ENCODE measurements at places on chromosomes 2 and 18.

- no peak for DNase-seq
Measured at GRCh38 chr2:179331061-179331460, 66.4 kb upstream of the SESTD1 start.

DNA sequence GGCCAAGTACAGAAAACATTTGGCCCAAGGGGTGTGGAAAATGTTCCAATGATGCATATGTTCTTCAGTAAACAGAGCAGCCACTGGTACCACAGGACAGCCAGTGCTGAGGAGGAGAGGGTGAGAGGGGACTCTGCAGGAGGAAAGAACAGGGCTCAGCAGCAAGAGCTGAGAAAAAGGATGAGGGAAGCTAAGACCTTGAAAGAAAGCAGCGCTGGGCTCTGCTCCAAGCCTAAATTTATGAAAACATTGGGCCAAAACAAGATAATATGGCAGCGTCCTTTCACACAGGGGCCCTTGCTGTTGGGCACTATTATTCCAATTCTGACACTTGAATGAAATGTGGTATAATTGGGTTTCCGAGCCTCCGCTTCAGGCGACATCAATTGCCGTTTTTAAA is 939.0 kb upstream of the FANCL start:
- DNase-seq, result no peak

DNA sequence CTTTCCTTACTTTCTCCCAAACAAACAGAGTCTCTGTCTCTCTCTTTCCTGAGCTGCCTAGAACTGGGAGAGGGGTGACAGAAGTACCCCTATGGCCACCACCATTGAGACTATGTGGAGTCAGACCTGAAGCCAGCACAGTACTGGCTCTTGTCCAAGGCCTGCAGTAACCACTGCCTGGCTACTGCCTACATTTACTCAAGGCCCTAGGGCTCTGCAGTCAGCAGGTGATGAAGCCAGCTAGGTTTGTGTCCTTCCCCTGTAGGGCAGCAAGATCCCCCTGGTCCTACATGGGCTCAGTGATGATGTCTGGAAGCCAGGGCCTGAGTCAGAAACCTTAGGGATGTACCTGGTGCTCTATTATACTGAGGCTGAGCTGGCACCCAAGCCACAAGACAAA is 12.2 kb downstream of the MYO3B start:
- no peak for DNase-seq

GRCh38 chr2:113894156-113894743 is 4.4 kb downstream of the ACTR3 start:
- no peak for DNase-seq

DNA sequence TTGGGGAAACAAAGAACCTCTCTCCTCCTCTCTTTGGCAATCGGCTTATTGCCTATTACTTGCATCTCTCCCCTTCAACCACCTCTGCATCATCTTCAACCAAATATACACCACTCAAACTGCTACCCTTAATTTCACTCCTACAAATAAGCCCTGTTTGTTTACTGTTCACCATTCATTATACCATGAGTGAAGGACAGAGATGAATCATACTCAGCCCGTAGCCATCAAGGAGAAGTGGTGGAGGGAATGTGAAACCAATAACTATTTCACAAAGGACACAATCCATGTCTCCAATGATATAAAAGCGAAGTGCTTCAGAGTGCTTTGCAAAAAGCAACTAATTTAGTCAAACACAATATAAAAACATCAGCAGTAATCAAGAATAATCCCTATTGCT is 76.8 kb downstream of the CACNB4 start:
- DNase-seq, result no peak

DNA sequence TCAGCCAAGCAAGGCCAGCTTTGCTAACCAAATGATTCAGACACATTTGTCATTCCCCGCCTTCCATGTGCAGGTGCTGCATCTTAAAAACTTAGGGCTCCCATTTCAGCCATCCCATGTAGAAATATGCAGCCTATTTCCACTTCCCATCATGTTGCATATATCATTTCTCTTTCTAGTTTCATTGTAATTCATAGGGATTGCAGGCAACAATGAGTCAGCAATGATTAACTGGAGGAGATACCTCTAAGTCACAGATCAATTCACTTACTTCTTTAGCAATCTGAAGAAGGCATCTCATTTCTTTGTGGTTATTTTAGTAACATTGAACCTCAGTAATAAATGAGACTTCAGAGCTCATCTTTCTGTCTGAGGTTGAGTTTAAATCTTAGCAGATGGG is 276.1 kb upstream of the PKDCC start:
- no peak for DNase-seq

DNA sequence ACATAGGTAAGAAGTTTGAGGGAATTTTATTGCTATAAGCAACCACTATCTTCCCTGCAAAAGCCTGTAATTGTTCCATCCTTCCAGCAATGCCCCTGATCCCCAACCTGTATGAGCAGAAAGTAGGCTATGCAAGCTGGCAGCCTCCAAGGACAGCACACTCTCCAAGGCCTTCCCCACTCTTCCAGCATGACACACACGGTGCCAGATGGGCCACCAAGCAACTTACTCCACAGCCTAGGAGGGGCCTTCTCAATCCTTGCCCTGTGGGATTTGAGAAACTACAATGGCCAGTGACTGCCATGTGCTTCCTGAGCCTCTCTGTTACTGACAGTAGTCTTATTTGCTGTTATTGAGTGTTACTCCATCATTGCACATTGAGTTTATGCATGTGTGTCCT is 137.5 kb downstream of the ACTR3 start:
- no peak for DNase-seq

DNA sequence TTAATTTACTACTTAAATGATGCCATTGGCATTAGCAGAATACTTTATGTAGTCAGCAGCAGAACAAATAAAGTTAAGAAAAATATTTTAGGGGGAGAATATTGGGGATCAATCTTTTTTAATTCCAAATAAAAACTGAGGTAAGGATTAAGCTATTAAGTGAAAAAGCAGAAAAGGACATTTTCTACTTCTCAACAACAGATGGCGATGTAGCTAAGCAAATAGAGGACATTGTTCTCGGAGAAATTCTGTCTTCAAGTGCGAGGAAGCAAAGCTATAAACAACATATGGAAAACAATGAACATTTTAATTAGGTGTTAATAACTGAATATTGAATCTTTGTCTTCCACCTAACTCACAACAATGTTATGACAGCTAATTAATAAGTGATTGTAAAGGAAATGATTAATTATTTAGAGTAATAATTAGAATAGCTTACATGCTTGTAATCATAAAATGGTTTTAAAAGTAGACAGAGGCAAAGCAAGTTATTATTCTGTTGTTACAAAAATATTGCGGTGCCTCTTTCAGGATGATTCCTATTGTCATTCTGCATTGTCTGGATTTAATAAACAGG is 32.9 kb upstream of the CCDC93 start:
- DNase-seq, result no peak

GRCh38 chr2:206408323-206409320 is 34.7 kb upstream of the ADAM23 start:
- no peak for DNase-seq

GRCh38 chr2:135246711-135247270 is 194.7 kb downstream of the RAB3GAP1 start:
- DNase-seq, result no peak

GRCh38 chr2:233407771-233408181 is 53.5 kb downstream of the DGKD start:
- DNase-seq, result no peak

- no peak for DNase-seq
Measured at GRCh38 chr2:229748950-229749349, 34.6 kb upstream of the DNER start.

DNA sequence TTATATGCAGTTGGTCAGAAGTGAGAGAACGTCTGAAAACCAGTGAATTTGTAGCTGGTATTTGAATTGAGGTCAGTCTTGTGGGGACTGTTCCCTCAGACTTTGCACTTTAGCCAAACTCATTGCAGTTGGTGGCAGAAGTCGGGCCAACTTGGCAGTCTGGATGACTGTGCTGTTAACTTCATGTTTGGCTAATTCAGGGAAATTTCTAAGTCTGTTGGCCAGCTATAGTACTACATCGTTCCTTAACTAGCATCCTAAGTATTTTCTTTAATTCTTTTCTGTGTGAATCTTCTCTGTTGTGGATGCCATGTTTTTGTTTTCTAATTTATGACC is 806.8 kb upstream of the GCFC2 start:
- DNase-seq, result no peak

- no peak for DNase-seq
Measured at GRCh38 chr2:160300203-160300602, 100.1 kb upstream of the ITGB6 start.

GRCh38 chr2:126700677-126701076 is 44.7 kb downstream of the GYPC start:
- no peak for DNase-seq

DNA sequence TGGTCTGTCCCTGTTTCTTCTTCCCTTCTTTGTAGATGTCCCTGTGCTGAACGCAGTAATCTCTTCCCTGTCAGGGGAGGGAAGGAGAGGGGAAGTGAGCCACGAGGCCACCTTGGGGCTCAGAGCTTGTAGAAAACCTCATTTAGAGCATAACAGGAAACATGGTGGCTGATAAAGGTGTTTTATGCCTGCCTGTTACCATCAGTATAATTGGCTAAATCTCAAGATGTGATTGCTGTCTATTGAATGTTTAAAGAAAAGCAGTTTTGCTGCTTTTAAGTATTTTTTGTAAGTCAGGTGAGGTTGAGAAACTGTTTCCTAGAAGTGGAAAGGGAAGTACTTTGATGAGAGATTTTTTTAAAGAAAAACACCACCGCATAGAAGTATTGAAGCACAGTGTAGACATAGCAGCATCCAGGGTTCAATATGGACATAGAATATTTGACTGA is 59.7 kb upstream of the PDK1 start:
- DNase-seq, result no peak

DNA sequence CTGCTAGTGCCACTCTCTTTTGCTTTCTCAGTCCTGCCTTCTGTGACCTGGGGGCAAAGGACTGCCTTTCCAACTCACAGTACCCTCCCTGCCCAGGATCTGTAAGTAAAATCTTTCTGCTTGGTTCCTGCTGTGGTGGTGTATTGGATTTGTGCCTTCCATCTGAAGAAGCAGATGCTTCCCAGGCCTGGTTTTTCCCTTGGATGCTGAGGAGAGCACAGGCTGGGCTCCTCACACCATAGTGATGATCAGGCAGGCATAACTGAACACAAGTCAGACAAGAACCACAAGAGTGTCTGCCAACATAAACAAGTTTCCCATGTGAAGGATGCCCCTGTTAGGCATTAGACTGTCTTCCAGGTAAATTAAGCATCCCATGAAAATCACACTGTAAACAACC is 121.3 kb upstream of the NRXN1 start:
- DNase-seq, result no peak

GRCh38 chr2:157587576-157587975 is 41.1 kb downstream of the ACVR1C start:
- DNase-seq, result no peak

DNA sequence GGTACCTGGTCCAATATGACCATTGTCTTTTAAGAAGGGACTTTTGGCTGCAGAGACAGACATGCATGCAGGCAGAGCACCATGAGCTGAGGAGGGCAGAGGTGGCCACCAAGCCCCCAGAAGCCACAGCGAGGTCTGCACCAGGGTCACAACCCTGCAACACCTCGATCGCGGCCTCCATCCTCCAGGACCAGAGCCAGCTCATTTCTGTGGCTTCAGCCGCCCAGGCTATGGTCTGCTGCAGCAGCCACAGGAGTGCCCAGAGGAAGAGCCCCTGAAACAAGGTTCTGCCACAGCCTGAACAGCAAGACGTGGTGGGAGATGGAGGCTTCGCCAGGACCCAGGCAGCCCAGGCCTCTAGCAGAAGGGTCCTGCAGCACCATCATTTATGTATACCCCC is 53.9 kb downstream of the ANKMY1 start:
- no peak for DNase-seq

Measured in stimulated activated CD8-positive, alpha-beta memory T cell treated with anti-CD3 and anti-CD28 coated beads, Interleukin-4, amount 100 ng/mL, for 48 hours (primary cell).